ENCODE measurements at places on chromosomes 2 and 18. TPM values are rescaled to one million over a fixed set of nuclear protein-coding genes. Genes with fewer than 3 reads are reported as not detected.
A peak's percentile ranks its signal among the peaks of the same experiment; 100 is the strongest.

DNA sequence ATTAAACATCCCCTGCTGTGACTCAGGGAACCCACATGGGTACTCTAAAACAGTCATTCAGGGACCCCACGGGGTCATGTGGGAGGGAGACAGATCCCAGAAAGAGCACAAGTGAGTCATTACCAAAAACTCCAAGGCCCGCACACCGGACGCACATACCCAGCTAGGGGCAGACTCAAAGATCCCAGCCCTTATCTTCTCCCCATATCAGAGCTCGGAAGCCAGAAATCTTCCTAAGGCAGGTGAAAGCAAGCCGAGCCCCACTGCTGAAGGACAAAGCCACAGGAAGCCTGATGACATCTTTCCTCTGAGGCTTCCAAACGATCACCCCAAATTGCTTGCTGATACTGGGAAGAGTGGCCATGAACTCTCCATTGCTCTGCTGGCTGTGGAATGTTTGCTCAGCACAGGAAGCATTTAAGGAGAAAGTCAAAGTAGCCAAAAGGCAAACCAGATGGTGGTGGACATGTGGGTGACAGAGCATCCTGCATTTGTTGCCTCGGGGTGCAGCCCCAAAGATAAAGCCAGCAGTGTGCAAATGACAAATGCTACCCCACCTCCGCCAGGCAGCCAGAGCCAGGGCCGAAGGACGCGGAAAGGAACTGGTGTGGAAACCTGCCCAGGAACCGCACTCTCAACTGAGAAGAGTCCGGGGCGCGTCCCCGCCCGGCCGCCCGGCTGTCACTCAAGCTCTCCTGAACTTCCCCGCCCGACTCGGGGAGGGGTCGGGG, 784 bp downstream of the ACTR1B start:
- H3K27ac ChIP-seq = peak overlapping the region; percentile 81

DNA sequence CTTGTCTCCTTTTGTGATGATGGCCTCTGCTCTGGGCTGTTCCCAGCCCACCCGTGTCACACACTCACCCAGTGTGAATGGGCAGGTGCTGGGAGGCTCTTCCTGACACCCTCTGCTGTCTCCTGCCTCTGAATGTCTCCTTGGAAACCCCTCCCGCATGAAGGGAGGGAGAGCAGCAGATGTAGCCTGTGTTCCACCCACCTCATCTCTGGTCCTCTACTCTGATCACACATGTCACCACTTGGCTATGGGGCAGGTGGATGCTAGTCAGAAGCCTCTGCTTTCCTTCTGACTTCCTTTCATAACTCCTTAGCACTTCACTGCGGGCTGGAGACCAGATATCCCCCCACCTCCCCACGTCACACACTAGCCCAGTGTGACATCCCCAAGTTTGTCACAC, 23.9 kb downstream of the EFR3B start:
- H3K27me3 ChIP-seq = peaks cover 48% of the 10 kb centered on the region
- H3K36me3 ChIP-seq = no peaks in the 10 kb centered on the region
- no peaks in the 10 kb centered on the region for H3K4me1 ChIP-seq
- H3K4me3 ChIP-seq = no peak overlapping the region
- DNase-seq = no peak
- no peak overlapping the region for H3K27ac ChIP-seq

- no peaks in the 10 kb centered on the region for H3K36me3 ChIP-seq
- H3K4me1 ChIP-seq = peaks cover 24% of the 10 kb centered on the region
- peak; percentile 49 for DNase-seq
- H3K4me3 ChIP-seq = peak overlapping the region; percentile 32
Measured at GRCh38 chr2:170822290-170823087, 5.8 kb downstream of the GAD1 start.

DNA sequence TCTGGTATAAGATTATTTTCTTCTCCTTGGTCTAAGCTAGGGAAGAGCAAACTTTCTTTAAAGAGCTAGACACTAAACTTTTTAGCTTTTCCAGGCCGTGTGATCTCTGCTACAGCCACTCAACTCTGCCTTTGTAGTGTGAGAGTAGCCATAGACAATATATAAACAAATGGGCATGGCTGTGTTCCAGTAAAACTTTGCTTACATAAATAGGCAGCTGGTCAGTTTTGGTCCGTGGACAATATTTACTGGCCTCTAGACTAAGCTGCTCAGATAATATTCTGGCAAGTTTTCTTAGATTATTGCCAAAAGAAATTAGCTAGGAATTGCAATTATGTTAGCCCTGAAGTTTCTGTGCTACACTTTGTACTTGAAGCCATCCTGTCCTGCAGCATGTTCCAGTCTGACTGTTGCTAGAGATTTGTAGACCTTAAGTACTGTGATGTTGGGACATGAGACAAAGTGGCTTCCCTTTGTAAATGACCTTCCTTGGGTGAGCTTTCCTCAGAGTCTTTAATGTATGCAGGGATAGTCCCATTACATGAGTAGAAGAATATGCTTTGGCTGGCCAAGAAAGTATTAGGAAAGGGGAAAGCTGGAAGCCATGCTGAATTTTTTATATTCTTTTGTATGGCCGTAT, 126.9 kb downstream of the SOX11 start:
- no peak for DNase-seq
- no peaks in the 10 kb centered on the region for H3K4me1 ChIP-seq
- H3K27me3 ChIP-seq = no peaks in the 10 kb centered on the region
- no peak overlapping the region for H3K27ac ChIP-seq
- no peaks in the 10 kb centered on the region for H3K36me3 ChIP-seq
- H3K4me3 ChIP-seq = no peak overlapping the region

GRCh38 chr18:8901019-8901418, 195.7 kb downstream of the MTCL1 start:
- no peak overlapping the region for H3K27ac ChIP-seq
- H3K36me3 ChIP-seq = no peaks in the 10 kb centered on the region
- no peaks in the 10 kb centered on the region for H3K27me3 ChIP-seq
- no peak overlapping the region for H3K4me3 ChIP-seq
- H3K4me1 ChIP-seq = no peaks in the 10 kb centered on the region

GRCh38 chr18:62828091-62828640, 112.8 kb downstream of the PHLPP1 start:
- no peaks in the 10 kb centered on the region for H3K36me3 ChIP-seq
- H3K27ac ChIP-seq = no peak overlapping the region
- no peaks in the 10 kb centered on the region for H3K27me3 ChIP-seq

DNA sequence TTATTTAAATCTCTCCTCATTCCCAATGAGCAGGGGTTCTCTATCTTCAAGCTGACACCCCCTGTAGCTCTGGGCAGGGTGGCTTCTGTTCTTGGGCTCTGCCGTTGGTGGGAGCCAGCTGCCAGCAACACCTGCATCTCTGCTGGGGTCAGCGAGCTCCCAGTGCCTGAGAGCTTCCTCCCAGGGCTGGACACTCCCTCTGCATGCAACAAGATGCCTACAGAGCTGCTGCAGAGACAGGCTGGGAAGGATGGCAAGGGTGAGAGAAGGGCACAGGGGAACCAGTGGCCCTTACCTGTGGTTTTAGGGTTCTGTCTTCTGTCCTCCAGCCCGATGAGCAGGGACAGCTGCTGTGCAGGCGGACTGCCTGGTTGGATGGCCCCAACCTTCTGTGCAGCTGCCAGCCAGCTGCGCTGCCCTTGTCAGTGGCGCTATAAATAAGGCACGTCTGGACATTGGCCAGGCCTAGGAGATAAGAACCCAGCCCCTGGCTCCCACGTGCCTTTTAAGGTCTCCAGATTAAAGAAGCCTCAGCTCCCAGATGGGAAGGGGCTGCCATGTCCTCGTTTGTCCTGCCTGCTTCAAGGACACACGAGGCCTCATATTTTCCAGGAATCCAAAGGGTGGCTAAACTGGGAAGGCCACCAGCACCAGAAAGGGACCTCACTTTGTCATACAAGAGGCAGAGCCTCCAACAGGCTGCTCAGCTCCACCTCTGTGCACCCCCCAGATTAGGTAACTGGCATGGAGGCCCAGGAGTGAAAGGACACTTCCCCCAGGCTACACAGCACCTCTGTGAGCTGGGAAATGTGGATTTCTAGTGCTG, 39.5 kb upstream of the FHL2 start:
- no peak overlapping the region for H3K4me3 ChIP-seq
- no peaks in the 10 kb centered on the region for H3K4me1 ChIP-seq
- DNase-seq = no peak
- H3K27me3 ChIP-seq = no peaks in the 10 kb centered on the region
- H3K27ac ChIP-seq = no peak overlapping the region

- no peak overlapping the region for H3K27ac ChIP-seq
- H3K4me1 ChIP-seq = peaks cover 14% of the 10 kb centered on the region
- H3K27me3 ChIP-seq = no peaks in the 10 kb centered on the region
- H3K36me3 ChIP-seq = no peaks in the 10 kb centered on the region
- H3K4me3 ChIP-seq = no peak overlapping the region
Measured at GRCh38 chr2:166671235-166671634, 177.2 kb upstream of the SCN7A start.

DNA sequence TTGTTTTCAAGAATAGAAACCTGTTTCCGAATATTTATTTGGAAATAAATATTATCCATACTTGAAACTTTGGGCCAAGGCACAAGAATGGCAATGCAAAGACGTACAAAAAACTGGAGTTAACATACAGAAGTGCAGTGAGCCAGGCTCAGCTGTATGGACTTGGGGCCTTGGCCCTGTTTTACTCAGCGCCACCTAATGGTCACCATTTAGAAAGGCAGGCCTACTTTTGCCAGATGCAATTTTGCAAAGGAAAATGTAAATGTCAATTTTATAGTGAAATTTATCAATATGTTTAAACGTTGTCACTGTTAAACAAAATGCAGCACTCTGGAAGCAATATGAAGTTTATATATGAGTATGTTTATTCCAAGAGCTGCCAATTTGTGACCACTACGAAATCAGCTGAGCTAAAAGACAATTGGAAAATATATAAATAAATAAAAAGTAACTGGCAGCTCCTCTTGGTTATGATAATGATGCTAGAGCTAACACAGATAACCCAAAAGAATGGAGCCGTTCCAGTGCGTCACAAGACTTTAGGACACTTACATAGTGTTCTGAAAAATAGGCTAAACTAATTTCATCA, 155.0 kb downstream of the ARHGAP15 start:
- peak; percentile 72 for DNase-seq
- H3K27ac ChIP-seq = no peak overlapping the region
- H3K27me3 ChIP-seq = no peaks in the 10 kb centered on the region
- H3K4me1 ChIP-seq = peaks cover 18% of the 10 kb centered on the region

DNA sequence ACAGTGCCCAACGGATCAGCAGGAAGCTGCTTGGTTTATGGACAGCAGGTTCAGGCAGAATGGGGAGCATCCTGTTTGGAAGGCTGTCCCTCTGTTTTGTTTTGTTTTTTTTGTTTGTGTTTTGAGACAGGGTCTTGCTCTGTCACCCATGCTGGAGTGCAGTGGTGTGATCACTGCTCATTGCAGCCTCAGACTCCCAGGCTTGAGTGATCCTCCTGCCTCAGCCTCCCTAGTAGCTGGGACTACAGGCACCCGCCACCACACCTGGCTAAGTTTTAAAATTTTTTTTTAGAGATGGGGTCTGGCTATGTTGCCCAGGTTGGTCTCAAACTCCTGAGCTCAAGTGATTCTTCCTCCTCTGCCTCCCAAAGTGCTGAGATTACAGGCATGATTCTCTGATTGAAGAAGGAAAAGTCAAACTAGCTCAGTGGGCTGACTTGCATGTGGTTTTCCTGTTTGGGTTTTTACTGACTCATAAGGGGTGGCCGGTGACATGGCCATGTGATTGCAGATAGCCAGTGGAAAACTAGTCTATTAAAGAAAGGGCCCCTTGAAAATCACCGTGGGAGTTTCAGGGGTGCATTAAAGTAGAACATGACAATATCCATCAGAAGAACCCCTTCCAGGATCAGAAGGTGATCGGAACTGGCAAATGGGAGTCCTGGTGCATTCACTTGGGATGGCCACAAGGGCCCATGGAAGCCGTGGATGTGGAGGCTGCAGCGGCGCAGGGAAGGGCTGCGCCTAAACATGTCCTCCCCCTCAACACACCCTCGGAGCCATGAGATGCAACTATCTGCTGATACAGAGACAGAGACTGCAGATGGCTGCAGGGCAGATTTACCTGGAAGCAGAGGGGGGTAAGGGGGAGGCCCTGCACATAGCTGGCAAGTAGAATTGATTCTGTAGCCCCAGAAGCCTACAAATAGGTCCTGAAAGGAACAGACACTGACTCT, 26.5 kb downstream of the AQP12B start:
- no peaks in the 10 kb centered on the region for H3K4me1 ChIP-seq
- peaks cover 76% of the 10 kb centered on the region for H3K27me3 ChIP-seq
- DNase-seq = no peak
- H3K36me3 ChIP-seq = no peaks in the 10 kb centered on the region
- H3K27ac ChIP-seq = no peak overlapping the region

GRCh38 chr2:229268626-229269025, 2.5 kb downstream of the PID1 start:
- H3K27ac ChIP-seq = no peak overlapping the region
- H3K4me3 ChIP-seq = no peak overlapping the region
- H3K27me3 ChIP-seq = peaks cover 7% of the 10 kb centered on the region
- H3K4me1 ChIP-seq = peaks cover 5% of the 10 kb centered on the region

GRCh38 chr2:147288131-147288530, 556.7 kb upstream of the ACVR2A start:
- no peaks in the 10 kb centered on the region for H3K27me3 ChIP-seq
- DNase-seq = no peak
- no peak overlapping the region for H3K27ac ChIP-seq
- no peak overlapping the region for H3K4me3 ChIP-seq
- H3K36me3 ChIP-seq = no peaks in the 10 kb centered on the region

- H3K36me3 ChIP-seq = no peaks in the 10 kb centered on the region
- no peak for DNase-seq
- no peaks in the 10 kb centered on the region for H3K4me1 ChIP-seq
- no peak overlapping the region for H3K4me3 ChIP-seq
- H3K27me3 ChIP-seq = no peaks in the 10 kb centered on the region
- no peak overlapping the region for H3K27ac ChIP-seq
Measured at GRCh38 chr2:11535899-11536344, 2.1 kb downstream of the GREB1 start.

GRCh38 chr18:32840962-32841361, 68.1 kb upstream of the KLHL14 start:
- H3K4me3 ChIP-seq = no peak overlapping the region
- no peak for DNase-seq
- no peak overlapping the region for H3K27ac ChIP-seq
- H3K4me1 ChIP-seq = no peaks in the 10 kb centered on the region

RIT2 gene
- not detected for total RNA-seq

LINC00305 gene
- total RNA-seq = not detected

ACTG2 gene
- 0.59 TPM for total RNA-seq

STPG4 gene
- 0.75 TPM for total RNA-seq

UGT1A9 gene
- total RNA-seq = not detected

LRRTM1 gene
- total RNA-seq = not detected

SP140 gene
- 1.0 TPM for total RNA-seq

MOGAT1 gene
- total RNA-seq = not detected

C2orf81 gene
- 1.6 TPM for total RNA-seq

MAPK4 gene
- 0.62 TPM for total RNA-seq

Measured in A673 (cell line).